Stimulated activated CD8-positive, alpha-beta memory T cell treated with anti-CD3 and anti-CD28 coated beads, Interleukin-15, amount 100 ng/mL, for 4 hours (primary cell): ENCODE measurements at places on chromosomes 1 and 21.

DNA sequence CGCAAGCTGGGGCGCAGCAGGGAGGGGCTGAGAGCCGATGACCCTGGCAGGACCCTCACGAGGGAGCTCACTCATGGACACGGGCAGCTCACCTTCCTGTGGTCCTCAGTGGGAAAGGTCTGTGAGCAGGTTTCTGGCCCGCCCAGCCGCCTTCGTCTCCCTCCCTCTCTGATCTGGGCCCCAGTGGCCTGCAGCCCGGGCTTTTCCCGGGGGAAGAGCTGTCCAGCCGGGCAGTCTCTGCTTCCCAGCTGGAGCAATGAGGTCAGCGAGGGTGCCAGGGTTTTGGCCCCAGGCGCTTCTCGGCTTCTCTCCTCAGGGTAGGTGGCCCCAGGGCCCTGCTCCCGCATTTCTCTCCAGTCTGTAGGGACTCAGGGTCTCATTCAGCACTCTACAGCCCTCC is 22.2 kb upstream of the ARHGEF16 start:
- DNase-seq, result no peak

GRCh38 chr1:170555370-170555769 is 23.4 kb downstream of the GORAB start:
- no peak for DNase-seq

DNA sequence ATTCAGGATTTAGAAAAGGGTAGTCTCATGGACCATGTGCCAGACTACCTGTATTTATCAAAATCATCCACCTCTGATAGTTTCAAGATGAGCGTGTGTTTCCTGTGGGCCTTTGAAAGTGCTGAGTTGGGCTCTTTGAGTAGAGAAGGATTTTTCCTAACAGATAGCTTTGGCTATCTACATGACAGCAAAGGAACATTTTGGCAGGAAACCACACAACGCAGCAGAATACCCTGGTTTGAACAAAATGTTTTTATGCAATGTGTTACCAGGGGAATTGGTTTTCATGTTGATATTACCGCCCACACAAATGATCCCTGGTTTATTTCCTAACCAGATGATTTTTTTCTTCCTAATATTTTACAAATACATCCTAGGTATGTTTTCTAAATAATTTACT is 431.4 kb downstream of the NEGR1 start:
- no peak for DNase-seq

DNA sequence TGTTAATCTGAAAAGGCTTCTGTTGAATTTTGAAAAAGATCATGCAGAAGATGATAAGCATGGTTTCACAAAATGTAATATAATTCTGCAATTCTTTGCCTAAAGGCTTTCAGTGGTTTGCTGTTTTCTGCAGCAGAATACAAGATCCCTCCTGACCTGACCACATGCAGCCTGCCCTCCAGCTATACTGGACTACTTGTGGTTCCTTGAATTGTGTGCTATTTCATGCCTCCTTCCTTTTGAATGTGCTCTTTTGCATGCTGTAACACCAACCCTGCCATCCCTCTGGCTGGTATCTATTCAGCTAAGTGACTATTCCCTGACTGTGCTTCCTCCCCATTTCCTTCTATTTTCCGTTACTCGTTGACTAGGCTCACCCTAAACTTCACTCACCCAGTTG is 55.5 kb downstream of the CACNA1E start:
- DNase-seq, result no peak

DNA sequence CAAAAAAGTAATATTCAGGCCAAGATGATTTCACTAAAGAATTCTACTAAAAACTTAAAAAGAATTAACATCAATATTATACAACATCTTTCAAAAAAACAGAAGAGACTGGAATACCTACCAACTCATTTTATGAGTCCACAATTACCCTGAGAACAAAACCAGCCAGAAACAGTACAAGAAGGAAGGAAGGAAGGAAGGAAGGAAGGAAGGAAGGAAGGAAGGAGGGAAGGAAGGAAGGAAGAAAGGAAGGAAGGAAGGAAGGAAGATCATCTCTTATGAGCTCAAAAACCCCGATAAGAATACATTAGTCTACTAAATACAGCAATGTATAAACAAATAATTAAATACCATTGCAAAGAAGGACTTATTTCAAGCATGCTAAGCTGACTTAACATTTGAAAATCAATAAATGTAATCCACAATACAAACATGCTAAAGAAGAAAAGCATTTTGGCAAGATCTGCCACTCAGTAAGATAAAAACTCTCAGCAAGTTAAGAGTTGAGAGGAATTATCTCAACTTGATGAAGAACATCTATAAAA is 149.9 kb upstream of the RGS18 start:
- no peak for DNase-seq

DNA sequence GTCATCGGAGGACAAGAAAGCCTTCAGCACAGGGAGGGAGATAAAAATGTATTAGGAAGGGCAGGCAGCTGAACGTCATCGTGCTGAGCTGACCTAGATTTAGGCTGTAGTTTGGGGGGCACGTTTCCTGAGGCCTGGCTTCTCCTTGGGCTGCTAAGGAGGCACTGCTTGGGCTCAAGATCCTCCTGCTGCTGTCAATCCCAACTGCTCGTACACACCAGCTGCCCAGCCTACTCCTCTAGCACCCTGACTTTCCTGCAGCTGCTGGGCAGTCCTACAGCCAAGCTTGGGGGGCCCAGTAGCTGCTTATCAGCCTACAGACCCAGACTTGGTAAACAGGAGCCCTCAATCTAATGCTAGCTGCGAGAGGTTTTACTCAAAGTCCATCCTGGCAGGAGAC is 6.2 kb downstream of the TMEM35B start:
- no peak for DNase-seq

- DNase-seq, result no peak
Observed at GRCh38 chr21:31014891-31015290, 23.4 kb downstream of the KRTAP19-8 start.

- DNase-seq, result peak; percentile 36
Observed at GRCh38 chr1:158930504-158930903, 848 bp upstream of the PYHIN1 start.

DNA sequence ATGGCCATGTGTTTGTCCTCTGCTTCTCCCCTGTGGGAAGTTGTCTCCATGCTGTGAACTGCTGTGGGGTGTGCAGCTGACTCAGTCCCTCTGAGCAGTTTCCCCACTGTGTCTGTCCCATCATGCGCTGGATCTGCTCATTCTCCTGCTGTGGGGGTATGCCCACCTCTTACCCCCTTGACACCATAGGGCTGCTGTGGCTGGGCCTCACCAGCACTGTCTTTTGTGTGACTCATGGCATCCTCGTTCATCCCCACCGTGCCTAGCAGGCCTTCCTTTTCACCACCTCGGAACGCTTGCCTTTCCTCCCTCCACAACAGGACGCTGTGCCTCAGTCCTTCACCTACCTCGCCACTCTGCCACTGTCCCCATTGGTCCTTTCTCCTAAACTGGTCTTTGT is 27.3 kb downstream of the VANGL2 start:
- DNase-seq, result no peak

- no peak for DNase-seq
Observed at GRCh38 chr1:204932573-204932909, 61.9 kb downstream of the NFASC start.

DNA sequence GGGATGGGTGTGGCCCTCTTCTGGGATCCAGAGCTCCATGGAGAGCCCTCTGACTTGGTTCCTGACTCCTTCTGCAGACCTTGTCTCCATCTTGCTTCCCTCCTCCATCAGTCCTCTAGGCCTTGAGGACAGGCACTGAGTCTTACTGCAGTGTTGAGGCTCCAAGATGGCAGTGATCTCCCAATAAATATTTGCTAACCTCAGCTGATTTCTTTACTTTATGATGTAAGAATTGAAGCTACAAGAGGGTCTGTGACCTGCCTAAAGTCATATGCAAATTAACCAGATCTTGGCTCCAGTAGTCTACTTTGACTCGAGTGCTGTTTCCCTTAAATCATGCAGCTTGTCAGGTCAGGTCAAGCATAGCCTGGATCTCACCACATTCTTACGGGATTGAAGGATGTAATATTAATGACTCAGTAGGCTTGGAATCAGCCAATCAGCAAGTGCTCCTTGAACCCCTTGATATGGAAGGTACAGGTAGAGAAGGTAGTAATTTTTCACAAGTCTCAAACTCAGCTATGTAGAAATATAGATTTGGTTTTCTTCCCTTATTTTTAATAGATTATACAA is 93.0 kb downstream of the CLIC6 start:
- no peak for DNase-seq

DNA sequence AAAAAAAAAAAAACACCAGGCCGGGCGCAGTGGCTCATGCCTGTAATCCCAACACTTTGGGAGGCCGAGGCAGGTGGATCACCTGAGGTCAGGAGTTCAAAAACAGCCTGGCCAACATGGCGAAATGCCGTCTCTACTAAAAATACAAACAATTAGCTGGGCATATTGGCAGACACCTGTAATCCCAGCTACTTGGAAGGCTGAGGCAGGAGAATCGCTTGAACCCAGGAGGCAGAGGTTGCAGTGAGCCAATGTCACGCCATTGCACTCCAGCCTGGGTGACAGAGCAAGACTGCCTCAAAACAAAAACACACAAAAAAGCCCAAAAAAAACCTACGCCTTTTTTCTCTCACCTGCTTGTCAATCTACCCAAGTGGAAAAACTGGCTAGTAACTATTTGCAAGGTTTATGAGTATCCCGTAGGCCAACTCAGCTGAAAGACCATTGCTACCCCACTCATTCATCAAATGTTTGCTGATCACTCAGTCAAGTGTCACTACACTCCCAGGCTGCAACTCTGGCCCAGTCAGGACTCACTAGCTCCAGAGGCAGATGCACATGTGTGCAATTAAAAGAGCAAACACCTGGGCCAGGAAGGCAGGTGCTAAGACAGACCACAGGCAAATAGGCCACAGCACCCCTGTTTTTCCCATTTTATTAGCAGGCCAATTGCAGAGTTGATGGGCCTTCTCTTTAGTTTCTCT is 2.0 kb downstream of the CSRP1 start:
- no peak for DNase-seq

DNA sequence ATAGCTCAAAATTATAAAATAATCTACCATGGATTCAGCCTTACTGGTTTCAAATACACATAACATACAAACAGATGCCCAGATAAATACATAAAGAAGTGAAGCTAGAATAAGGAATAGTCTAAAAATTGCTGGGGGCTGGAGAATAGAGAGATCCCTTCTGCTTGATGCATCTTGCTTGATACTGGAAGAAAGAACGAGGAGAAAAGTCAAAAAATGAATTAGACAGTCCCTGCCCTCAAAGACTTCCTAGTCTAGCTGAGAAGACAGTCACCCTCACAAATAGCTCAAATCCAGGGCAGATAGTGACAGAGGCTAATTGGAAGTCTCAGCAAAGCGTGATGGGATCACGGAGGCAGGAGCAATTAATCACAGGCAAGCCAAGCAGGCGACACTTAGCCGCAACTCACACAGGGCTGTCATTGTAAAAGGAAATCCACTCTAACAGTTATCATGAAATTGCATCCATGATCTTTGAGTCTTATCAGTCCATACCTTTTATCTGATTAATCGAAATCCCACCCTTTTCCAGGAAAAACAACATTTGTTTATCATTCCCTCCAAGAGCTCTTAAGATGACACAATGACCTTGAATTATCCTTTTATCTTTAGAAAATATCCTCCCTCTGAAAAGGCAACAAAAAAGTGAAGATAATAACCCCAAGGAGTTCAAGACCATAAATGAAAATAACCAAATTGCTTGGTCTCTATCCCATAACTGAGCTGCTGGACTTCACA is 59.7 kb upstream of the TIAM1 start:
- no peak for DNase-seq

GRCh38 chr21:38384675-38385426 is 113.4 kb downstream of the ERG start:
- DNase-seq, result no peak

GRCh38 chr1:65958561-65959350 is 166.1 kb downstream of the PDE4B start:
- DNase-seq, result no peak

DNA sequence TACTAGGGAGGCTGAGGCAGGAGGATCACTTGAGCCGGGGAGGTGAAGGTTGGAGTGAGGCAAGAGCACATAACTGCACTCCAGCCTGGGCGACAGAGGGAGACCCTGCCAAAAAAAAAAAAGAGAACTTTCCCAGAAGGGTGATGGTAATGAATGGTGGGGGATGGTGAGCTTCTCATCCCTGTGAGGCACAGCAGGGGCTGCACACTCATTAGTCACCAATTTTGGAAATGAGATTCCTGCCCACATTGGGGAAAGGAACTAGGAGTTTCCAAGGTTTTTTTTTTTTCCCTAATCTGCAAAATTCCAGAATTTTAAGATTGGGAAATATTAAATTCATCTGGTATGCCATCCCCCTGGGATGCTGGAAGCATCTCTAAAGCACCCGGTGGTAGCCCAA is 50.2 kb upstream of the SSBP3 start:
- no peak for DNase-seq

- no peak for DNase-seq
Observed at GRCh38 chr21:14870853-14871149, 194.0 kb downstream of the NRIP1 start.

- no peak for DNase-seq
Observed at GRCh38 chr1:172117800-172118199, 276.5 kb downstream of the DNM3 start.

DNA sequence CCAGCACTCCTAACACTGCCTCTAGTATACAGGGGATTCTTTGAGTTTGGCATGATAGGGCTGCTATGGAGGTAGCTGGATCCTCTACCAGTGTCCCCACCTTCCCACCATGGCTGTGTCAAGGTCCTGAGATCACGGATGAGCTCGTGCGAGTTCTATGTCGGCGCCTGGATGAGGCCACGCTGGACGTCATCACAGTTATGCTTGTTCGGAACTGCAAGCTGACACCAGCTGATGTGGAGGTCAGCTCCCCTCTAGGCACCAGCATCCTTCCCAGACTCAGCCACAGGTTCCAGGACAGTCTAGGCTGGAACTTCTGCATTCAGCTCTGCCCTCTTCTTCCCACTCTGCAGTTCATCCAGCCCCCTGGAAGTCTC is 15.2 kb downstream of the HYI start:
- DNase-seq, result no peak

DNA sequence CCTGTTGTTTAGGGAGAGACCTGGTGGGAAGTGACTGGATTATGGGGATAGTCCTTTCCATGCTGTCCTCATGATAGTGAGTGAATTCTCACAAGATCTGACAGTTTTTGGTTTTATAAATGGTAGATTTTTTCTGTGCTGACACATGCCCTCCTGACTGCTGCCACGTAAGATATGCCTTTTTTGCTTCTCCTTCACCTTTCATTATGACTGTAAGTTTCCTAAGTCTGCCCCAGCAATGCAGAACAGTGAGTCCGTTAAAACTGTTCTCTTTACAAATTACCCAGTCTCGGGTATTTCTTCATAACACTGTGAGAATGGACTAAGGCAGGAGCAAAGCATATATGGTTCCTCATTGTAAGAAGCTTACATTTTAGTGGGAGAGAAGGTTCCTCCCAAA is 1727.2 kb downstream of the NCAM2 start:
- DNase-seq, result no peak

DNA sequence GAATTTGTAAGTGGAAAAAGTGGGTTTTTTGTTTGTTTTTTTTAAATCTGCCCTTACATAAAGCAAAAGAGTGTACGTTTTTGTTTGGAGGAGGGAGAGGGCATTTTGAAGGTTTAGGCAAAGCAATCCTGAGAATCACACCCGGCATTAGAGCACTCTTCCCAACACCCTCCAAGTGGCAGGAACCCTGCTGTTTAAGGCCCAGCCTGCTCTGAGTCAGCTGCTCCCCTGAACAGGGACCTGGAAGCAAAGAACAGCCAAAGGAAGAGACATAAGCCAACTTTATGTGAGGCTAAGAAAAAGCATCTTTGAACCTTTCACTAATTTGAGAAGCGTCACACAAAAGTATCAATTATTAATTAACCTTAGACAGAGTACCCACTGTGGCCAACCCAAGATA is 16.9 kb downstream of the MTFR1L start:
- no peak for DNase-seq

GRCh38 chr1:119483441-119484200 is 23.4 kb upstream of the HSD3B1 start:
- DNase-seq, result no peak

- DNase-seq, result no peak
Observed at GRCh38 chr1:165595246-165595938, 35.6 kb upstream of the MGST3 start.
